Activated naive CD4-positive, alpha-beta T cell treated with anti-CD3 and anti-CD28 coated beads, Interleukin-2, amount 50 U/mL, for 16 hours (primary cell): ENCODE measurements at places on chromosomes 4 and X.

DNA sequence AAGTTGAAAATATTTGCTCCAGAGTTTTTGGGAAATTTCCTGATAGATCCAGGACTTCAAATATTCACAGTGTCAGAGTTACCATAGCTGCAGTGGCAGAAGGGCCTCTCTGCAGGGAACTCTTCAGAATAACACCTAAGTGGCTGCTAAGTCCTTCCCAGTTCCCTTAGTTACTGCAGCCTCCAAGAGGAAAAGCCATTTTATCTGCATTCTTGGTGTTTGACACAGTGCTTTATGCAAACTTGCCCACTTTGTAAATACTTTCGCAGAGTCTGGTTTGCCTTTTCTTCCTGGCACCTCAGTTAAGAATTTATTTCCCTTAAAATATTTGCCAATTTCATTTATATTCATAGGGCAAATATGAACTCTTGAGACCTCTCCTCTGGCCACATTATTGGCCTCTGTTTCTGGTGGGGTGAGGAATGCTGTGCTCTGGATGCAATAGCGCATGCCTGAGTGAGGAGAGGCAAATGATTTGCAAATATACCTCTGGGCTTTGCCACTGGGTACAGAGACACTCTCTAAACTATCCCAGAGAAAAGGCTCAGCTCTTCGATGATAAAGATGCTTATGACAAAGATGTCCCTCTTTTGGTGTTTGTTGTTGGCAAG is 566.3 kb upstream of the NR3C2 start:
- no peak for DNase-seq

DNA sequence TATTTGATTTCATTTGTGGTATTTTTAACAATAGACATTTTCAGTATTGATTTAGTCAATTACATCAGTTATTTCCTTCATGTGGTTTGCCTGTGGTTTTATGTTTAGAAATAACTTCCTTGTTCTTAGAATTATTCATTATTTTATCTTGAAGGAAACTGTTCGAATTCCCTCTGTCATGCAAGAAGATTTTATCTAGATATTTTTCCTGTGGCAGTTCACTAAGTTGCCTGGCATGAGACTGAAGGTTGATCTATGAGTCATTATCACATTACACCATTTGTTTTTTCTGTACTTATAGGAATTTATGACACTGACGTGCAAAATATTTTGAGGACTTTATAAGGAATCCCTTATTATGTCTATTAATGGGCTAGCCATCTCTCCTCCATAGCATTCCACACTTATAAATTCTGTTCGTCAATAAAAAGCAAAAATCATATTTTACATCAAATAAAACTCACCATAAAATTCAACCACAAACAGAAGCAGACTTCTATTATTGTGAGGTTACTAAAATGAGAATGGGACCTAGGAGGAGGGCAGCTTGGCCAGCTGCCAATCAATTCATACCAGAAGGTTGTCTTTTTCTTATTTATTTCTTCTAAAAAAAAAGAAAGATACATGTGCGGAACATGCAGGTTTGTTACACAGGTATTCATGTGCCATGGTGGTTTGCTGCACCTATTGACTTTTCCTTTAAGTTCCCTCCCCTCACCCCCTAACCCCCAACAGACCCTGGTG is 179.0 kb downstream of the KCNIP4 start:
- no peak for DNase-seq

- DNase-seq, result no peak
These were observed 107.6 kb downstream of the PDLIM5 start for GRCh38 chr4:94559351-94559806.

GRCh38 chrX:101191217-101191750 is 28.3 kb upstream of the DRP2 start:
- DNase-seq, result no peak

DNA sequence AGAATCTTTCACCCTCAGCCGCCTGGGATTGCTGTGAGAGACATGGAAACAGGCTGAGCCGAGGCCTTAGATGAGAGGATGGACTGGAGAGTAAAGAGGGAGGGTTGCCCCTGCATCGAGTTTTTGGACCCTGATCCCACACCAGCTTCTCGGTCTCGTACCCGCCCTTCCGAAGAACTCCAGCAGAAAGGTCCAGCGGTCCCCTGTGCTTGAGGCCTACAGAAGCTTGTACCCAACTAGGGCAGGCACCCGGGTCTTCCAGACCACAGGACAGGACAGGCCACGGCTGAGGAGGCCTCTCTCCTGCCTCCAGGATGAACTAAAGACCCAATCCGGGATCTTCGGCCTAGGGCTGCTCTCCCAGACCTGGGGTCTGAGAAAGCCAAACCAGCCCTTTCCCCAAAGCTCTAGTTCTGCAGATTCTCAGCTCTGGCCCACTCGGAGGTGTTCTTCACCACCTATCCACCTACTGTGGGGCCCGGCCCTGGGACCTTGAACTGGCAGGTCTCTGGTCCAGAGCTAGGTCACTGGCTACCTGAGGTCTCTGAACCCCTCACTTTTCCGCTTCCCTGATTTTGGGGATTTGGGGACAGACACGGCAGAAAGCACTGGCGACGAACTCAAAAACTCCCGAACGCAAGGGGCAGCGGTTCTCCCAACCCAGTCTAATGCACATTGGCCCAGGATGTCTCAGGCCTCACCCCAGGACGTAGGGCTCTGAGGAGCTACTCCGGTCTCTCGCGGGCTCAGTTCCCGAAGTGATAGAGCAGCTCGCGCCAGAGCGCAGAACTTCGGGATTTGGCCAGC is 1.1 kb downstream of the NKX3-2 start:
- DNase-seq, result no peak

- DNase-seq, result no peak
These were observed 17.4 kb downstream of the KLF3 start for GRCh38 chr4:38681281-38681991.

DNA sequence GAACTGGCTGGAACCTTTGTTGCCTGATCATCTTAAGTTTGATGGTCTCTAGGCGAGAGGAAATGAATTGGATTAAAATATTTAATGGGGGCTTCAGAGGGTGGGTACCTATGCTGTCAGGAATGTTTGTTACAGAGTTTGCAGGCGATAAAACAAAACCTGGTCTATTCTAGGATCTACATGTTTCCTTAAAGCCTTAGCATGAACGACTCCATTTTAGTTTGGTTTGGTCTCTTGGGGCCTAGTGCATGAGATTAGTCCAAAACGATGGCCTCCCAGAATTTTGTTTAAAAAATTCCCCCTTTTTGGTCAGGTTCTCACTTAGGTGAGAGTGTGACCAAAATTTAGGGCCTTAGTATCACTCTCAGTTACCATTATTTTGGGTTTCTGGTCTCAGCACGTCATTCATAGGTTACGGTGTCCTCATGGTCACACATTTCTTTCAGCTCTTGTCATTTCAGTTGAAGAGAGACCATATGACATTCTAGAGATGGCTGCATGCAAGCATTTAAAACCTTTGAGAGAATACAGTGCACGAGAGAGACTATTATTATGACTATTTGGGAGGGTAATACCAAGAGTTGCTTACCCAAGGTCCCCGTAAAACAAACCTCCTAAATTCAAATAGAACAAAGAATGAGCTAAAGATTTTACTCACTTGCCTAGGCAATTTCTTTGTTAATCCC is 13.8 kb downstream of the MOB1B start:
- no peak for DNase-seq

DNA sequence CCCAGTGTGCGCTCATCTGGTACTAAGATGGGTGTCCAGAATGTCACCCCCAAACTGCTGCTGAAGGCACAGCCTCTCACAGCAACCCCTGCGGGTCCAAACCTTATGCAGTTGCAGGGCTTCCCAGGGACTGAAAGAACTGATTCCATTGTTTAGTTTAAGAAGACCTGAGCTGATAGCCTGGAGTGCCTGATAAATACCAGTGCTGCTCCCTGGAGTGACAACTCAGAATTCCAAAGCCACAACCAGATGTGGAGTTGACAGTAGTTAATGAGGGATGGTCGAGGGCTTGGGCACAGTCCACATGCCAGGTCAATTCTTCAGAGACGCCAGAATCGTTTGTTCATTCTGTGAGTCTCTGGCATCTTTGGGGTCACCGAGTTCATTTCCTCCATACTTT is 71.2 kb downstream of the LNX1 start:
- no peak for DNase-seq

GRCh38 chrX:153595387-153595786 is 3.6 kb downstream of the CCNQ start:
- no peak for DNase-seq

DNA sequence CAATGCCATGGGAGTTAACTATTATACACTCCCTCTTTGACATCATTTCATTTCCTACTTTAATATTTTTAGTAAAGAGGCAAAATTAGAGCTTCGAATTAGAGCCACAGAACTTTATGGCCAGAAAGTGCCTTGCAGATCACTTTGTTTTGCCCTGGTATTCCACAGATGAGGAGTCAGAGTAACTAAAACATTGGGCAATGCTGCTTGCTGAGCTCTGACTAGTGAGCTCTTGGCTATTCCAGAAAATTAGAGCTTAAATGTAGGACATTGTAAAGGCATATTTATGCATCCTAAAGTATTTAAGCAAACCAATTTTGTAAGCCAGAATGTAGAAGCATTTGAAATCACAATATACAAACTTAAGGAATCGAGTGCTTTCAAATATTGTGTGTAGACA is 6.3 kb upstream of the ZNF827 start:
- DNase-seq, result no peak

DNA sequence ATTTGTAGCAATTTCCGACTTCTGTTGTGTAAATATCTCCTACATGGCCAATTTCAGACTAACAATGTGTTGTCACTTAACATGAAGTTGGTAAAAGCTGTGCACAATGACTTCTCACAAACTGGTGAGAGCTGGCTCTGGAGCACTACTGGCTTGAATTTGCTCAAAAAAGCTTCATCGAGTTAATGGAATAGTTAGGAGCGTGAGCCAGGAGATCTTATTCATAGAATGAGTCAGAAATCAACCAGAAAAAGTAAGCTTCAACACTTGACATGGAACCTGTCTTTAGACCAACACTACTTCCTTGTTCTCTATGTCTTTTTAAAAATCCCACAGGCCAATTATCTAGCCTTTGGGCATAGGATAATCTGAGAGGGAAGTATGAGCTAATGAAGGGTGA is 7.9 kb upstream of the CHRDL1 start:
- no peak for DNase-seq

DNA sequence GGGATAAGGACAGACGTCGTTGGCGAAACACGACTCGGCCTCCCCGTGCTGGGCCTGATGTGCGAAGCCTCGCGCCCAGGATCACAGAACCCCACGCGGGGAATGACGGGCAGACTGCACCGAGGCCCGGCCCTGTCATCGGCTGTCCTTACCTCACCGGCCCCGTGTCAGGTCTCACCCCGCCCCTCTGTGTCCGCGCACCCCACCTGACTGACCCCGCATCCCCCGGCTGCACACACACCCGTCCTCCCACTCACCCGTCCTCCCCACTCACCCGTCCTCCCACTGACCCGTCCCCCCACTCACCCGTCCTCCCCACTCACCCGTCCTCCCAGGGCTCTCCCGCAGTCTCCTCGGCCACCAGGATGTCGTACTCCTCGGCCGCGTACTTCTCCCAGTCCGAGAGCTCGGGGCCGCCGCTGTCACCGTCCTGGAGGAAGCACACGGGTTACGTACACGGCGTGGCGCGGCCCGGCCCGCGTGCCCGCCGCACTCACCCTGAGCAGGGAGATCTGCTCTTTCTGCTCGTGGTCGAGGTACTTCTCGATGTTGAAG is 19.8 kb upstream of the GTPBP6 start:
- DNase-seq, result no peak

DNA sequence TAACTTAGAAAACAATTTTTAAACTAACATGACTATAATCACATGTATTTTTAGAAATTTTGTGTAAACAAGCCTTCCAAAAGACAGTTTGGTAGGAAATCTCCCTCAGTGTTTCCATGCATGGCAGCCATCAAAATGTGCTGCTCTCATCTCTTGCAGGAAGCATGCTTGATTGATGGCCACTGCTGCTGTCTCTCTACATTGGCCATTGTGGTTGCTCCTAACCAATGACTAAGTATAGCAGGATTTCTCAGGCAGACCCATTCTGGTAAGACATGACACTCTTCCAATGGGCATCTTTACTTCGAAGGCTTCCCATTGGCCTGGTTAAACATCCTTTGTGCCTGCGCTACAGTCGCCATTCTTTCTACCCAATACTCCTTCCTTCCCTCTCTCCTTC is 78.9 kb upstream of the GUCY1A1 start:
- DNase-seq, result no peak

- no peak for DNase-seq
These were observed 25.4 kb downstream of the SORCS2 start for GRCh38 chr4:7217474-7218321.

- no peak for DNase-seq
These were observed 2.3 kb upstream of the FNIP2 start for GRCh38 chr4:158766434-158767044.
